ENCODE measurements at places on chromosomes 16 and 17.

DNA sequence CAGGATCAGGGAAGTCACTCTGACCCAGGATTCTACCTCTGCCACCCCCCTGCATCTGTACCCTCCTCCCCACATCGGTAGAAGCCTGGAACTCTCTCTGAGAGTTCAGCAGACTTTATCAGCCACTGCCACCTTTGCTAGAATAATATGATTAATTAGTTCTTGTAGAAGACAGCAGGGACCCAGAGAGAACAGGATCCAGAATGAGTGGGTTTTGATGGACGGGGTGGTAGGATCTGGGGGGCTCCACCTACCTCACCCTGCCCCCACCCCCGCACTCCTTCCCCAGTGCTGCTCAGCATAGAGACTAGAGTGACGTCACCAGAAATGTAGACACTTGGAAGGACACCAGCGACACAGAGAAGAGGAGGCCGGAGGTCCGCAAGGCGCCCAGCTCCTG, 33.5 kb downstream of the ABCC6 start:
- no peak for DNase-seq

GRCh38 chr17:52287611-52288010, 129.1 kb upstream of the CA10 start:
- no peak for DNase-seq

GRCh38 chr17:35322749-35323148, 50.7 kb downstream of the SLFN11 start:
- no peak for DNase-seq

GRCh38 chr16:28882551-28883160, 4.4 kb downstream of the ATP2A1 start:
- DNase-seq, result no peak

DNA sequence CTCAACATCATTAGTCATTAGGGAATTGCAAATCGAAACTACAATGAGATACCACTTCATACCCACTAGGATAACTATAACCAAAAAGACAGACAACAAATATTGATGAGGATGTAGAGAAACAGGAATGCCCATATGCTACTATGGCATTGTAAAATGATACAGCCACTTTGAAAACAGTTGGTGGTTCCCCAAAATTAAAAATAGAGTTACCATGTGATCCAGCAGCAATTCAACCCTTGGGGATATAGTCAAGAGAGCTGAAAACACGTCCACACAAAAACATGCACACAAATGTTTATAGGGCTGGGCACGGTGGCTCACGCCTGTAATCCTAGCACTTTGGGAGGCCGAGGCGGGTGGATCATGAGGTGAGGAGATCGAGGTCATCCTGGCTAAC, 10.0 kb upstream of the PECAM1 start:
- DNase-seq, result no peak

DNA sequence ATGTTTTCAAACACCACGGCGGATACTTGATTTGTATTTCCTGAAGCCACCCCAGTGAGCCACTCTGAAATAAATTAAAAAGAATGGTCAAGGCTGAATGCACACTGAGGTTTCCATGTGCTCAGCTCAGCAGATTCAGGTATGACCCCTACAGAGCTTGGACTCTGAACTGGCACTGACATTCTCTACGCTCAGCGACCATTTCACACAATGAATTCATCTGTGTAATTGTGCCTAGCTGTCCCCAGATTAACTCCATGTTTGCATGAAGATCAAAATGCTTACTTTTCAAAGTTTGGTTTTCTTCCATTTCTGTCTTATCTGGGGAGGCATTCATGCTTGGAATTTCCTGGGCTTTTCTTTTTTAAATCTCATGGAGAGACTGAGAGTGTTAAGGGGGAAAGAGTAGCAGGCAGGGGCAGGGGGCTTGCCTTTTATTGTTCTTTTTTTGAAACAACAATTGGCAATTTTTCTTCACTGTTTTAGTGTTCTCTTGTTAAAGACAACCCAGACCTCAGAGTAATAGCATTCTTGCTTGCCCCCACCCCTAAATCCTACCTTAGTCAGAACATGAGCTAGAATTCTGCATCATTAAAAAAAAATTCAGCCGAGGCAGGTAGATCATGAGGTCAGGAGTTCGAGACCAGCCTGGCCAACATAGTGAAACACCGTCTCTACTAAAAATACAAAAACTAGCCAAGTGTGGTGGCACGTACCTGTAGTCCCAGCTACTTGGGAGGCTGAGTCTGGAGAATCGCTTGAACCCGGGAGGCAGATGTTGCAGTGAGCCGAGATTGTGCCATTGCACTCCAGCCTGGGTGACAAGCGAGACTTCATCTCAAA, 85.5 kb upstream of the HNF1B start:
- DNase-seq, result no peak

GRCh38 chr16:54722210-54722676, 208.4 kb upstream of the IRX5 start:
- no peak for DNase-seq

- DNase-seq, result no peak
Observed at GRCh38 chr16:56038564-56039098, 152.7 kb upstream of the GNAO1 start.

DNA sequence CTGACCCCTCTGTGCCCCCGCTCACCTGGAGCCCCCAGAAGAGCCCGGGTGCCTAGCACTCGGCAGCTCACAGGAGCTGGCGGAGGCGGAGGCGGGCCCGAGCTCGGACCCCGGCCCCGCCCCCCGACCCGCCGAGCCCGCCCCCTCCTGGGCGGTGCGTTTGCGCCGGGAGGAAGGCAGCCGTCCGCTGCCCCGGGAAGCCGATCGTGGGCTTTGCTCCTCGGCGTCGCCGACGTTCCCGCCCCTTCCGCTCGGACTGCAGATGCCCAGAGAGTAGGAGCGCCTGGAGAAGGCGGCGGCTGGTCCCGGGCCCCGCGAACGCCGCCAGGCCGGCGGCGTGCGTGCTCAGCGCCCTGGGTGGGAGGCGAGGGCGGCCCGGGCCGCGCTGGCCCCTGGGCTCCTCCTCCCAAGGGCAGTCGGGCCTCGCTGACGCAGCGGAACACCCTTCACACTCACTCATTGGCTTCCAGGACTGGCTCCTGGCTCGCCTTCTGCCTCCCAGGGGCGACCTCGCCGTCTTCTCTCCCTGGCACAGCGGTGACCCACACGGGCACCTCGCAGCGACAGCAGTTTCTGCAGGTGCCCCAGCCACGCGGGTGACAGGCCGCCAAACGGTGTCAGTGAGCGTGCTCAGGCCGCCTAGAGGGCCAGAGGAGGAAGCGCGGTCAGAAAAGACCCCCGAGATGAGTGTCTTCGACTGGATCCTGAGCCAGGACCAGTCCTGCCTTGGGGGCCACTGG, at the start of gene PLSCR3:
Gene PLSCR3 (minus strand): TSS at position 74 of the 740 bp plus-strand sequence. CDS start 415 bp downstream, outside the sequence.
- peak; percentile 81 for DNase-seq

GRCh38 chr16:82995286-82995923, 368.6 kb downstream of the CDH13 start:
- no peak for DNase-seq

DNA sequence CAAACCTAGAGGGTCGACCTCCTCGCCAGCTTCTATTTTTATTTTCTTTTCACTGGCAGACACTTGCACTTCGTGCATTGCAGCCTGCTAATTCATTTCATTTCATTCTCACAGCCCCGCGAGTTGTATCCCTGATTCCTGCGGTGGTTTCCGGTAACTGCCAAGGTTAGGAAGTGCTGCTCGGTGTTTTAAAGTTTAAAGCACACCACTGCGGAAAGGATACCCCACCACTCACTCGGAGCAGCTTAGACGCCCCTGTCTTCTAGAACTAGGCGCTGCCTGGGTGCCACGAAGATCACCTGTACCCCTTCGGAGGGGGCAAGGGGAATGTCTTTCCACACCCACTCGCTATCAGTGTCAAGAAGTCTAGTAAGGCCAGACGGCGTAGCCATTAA, 509 bp downstream of the CNEP1R1 start:
- DNase-seq, result peak; percentile 3

GRCh38 chr17:4406386-4406785, 27.4 kb upstream of the SPNS3 start:
- no peak for DNase-seq

- no peak for DNase-seq
Observed at GRCh38 chr16:54176376-54176901, 110.1 kb downstream of the IRX3 start.

- no peak for DNase-seq
Observed at GRCh38 chr16:4216596-4216995, 25.3 kb downstream of the SRL start.

DNA sequence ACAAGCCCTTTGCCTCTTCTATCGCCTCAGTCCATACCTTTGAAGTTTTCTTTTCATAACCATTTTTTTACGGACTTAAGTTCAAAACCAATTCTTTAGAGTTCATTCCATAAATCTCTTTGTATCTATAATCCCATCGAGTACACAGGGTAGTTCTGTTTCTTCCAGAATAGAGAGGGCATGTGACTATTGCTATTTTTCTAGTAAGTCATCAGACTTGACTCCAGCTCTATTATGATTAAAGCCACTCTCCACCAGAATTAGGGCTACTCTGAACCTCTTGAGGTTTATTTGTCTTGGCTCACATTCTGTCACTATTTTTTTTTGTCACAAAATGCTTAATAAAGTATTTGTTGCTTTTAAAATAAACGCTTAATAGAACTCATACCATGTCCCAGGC, 191.9 kb upstream of the AXIN2 start:
- no peak for DNase-seq

DNA sequence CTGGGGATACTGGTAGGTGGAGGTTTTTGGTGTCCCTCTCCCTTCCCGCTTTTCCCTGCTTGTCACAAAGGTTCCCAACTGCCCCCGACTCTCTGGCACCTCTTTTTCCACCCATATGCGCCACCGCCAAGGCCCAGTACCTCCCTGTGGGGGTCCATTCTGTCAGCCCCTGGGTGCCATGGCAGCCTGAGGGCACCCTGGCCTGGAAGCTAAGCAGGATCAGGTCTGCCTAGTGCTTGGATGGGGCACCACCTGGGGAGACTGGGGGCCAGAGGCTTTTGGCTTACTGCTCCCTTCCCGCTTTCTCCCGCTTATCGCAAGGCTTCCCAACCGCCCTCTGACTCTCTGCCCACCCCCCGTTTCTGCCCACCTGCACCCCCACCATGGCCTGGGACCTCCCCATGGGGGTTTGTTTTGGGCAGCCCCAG, 2286.4 kb downstream of the TP53TG3F start:
- DNase-seq, result no peak

- DNase-seq, result no peak
Observed at GRCh38 chr17:79008666-79009387, 737 bp downstream of the CANT1 start.

DNA sequence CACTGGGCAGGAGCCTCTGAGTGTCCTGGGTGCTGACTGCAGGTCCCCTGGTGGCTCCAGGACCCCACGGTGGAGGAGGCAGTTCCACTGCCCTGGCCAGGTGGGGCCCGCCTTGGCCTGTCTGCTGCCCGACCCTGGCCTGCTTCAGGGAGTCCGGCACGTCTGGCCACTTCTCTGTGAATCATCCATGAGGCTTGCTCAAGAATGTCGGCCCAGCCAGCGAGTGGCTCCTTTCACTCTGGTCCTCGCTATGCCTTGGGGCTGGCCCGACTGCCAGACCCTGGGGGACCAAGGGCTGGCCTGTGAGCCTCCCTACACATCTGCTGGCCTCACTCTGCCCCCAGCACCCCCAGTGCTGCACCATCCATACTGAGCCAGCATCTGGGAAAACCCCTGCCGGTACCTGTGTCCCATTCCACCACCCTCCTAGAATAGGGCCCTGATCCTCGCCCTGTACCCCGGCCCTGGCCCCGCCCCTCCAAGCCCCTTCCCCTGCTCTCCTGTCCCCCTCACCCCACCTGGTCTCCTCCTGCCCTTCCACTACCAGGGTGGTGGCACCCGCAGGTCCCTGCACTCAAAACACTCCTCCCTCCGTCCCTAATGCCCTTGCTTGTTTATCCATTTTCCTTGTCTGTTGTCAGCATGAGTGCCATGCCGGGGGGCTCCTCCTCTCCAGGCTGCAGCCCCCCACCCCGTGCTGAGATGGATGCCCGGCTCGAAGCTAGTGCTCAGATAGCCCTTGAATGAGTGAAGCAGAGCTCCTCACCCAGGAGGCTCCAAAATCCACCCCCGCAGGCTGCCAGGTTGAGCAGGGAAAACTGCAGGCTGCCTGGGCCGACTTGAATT, 35.5 kb downstream of the ADCY7 start:
- no peak for DNase-seq

DNA sequence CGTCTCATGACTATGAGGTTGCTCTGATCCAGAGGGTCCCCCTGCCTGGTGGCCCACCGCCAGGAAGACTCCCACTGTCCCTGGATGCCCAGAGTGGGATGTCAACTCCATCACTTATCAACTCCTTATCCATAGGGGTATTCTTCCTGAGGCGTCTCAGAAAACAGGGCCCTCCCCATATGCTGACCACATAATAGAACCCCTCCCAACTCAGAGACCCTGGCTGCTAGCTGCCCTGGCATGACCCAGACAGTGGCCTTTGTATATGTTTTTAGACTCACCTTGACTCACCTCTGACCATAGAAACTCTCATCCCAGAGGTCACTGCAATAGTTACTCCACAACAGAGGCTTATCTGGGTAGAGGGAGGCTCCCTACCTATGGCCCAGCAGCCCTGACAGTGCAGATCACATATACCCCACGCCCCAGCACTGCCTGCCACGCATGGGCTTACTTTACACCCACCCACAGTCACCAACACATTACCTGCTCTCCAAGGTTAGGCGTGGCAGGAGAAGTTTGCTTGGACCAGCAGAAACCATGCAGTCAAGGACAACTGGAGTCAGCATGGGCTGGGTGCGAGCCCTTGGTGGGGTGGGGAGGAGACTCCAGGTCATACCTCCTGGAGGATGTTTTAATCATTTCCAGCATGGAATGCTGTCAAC, 2.3 kb upstream of the G6PC1 start:
- DNase-seq, result no peak

- no peak for DNase-seq
Observed at GRCh38 chr16:83561876-83562275, 245.9 kb upstream of the HSBP1 start.

DNA sequence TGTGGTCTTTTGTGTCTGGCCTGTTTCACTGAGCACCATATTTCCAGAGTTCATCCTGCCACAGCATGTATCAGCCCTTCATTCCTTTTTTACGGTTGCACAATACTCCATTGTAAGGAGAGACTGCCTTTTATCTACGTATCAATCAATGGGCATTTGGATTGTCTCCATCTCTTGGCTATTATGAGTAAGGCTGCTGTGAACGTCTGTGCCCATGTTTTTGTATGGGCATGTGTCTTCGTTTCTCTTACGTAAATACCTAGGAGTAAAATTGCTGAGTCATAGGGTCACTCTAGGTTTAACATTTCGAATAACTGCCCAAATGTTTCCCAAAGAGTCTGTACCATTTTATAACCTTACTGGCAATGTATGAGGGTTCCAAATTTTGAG, 202.8 kb upstream of the FOXF1 start:
- no peak for DNase-seq

DNA sequence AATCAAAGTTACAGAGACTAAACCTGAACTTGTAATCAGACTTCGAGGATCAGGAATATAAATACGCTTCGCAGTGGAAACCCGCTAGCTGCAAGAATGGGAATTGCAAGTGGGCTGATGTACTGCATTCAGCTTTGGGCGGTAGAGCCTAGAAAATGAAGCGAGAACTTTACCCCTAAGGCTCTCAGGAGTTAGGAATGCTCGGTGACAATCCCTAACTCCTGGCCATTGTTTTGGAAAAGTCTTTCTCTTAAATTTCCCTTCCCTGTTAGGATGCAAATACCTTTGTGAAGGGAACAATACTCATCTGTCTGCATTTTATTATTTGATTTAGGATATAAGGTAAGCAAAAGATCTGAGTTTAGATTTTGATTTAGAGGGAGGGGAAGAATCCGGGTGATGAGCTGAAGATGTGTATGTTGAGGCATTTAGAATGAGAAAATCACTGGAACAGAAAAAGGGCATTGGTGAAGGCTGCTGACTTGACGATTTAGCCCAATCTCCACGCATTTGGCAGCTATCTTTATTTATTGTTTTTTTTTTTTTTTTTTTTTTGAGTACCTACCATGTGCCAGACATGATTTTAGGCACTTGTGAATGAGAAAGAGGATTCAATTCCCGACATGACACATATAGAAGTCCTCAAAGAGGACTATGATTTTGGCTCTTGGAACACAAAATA, 2.2 kb upstream of the TOX3 start:
- no peak for DNase-seq
